Lung microvascular endothelial cell (primary cell): ENCODE measurements at places on chromosomes 12 and 14. TPM values are rescaled to one million over a fixed set of nuclear protein-coding genes. Genes with fewer than 3 reads are reported as not detected.

TAS2R42 gene
- total RNA-seq: not detected in 2 replicates

ACOT6 gene
- total RNA-seq: under 0.01 TPM in 1 of 2 replicates, not detected in the other

LRP1-AS gene
- total RNA-seq: not detected in 2 replicates

ENDOU gene
- total RNA-seq: under 0.01 TPM in 1 of 2 replicates, not detected in the other

TAC3 gene
- not detected in 2 replicates for total RNA-seq

C12orf50 gene
- total RNA-seq: not detected in 2 replicates

SLC25A47 gene
- total RNA-seq: under 0.01 TPM in 1 of 2 replicates, not detected in the other

DNA sequence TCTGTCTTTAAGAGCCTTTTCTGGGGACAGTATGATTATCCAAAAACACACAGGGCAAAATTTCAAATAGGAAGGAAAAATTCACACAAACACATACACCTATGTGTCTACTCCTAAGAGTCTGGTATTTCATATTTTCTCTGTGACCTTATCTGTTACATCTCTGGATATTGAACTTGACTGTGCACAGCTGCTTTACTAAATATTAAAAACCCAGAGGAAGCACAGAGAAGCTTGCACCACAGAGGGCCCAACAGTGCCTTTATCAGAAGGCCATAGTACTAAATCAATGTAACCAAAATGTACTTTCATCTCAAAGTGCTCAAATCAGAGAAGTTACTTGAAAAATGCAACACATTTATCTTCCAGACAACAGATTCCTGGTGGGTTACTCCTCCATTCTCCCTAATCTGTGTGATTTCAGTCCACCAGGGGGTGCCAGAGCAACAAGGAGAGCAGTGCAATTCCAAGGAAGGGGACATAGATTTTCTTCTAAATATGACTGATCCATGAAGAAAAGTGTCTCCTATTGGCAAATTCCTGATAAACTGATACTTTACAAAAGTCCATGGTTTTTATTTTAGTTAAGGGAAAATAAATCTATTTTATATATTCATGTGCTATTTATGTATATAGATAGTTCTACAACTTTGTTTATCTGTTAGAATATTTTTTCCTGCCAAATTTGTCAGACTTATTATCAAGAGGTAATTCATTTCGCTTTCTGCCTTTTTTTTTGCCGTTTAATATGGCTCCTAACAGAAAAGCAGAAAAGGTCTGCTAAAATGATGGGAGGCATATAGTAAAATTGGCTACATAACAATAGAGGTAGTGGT, 617.6 kb downstream of the LRFN5 start:
- peak; percentile 38 for DNase-seq

DNA sequence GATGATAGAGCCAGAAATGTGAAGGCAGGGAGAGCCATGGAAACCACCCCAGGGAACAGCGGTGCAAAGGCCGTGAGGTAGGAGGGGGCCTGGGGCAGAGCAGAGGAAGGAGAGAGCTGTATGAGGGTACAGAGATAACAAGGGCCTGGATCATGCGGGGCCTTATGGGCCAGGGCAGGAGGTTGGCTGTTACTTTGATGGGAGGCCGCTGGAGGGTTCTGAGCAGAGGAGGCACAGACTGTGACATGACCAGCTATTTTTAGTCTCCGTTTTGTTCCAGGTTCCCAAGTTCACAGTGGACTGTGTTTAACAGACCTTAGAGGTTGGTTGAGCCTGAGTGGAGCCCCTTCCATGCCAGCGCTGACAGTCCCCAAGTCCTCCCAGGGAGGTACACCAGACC, 118.6 kb downstream of the GCH1 start:
- DNase-seq: no peak

- peak; percentile 78 for DNase-seq
Measured at GRCh38 chr12:69821456-69822159, 3.4 kb upstream of the MYRFL start.

DNA sequence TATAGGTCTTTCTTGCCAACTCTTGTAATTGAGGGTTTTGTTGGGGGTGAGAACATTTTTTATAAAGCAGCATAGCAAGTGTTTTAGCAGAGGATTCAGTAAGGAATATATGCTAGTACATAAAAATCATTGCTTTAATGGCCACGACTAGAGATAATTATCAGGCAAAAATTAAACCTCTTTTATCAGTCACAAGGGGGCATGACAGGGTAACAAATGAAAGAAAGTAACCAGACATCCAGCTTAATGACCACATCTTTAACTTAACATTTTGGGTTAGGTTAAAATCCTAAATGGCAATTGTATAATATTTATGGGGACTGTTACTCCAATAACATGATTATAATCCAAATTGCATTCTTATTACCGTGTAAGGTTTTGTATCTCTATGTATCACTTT, 119.6 kb downstream of the LRRIQ1 start:
- peak; percentile 73 for DNase-seq

DNA sequence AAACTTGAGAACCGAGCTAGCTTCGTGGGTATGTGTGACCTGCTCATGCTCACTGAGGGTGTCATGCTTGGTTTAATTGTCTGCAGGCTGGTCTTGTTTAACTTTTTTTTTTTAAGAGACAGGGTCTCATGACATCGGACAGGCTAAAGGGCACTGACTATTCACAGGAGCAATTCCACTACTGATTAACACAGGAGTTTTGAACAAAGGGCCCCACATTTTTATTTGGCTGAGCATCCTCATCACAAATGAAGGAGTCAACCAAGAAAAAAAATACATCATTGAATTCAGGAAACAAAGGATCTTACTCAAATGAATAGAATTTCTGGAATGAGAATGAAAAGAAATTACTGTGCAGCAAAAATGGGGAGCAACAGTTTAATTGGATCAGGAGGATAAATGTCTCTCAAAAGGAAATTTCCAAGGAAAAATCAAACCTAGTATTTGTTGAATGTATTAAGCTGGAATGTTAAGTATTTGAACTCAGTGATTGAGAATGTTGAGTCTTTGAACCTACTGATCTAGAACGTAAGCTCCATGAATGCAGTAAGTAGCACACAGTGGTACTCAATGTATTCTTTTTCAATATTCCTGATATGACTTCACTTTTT, 20.8 kb upstream of the PYROXD1 start:
- DNase-seq: peak; percentile 65

- DNase-seq: peak; percentile 5
Measured at GRCh38 chr12:46049665-46050064, 59.3 kb upstream of the SCAF11 start.

- peak; percentile 58 for DNase-seq
Measured at GRCh38 chr12:21526053-21526452, at the start of gene SPX. TSS of gene SPX (plus strand) at chr12:21526296. CDS start at chr12:21526473, 177 bp downstream.

DNA sequence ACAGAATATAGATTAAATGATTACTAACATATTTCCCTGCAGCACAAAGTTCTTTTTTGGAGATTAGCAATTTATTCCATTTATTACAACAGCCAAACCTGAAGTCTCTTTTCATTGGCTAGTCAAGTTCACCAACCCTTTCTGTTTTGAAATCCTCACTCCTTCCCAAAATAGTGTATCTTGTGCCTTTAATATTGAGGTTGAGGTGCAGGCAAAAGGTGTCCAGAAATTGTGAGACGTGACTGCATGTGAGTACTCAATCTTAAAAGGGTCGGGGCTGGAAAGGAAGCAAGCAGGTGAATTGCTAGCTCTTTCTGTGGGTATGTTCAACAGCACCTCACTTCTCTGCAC, 11.1 kb upstream of the FOXN3 start:
- DNase-seq: no peak

DNA sequence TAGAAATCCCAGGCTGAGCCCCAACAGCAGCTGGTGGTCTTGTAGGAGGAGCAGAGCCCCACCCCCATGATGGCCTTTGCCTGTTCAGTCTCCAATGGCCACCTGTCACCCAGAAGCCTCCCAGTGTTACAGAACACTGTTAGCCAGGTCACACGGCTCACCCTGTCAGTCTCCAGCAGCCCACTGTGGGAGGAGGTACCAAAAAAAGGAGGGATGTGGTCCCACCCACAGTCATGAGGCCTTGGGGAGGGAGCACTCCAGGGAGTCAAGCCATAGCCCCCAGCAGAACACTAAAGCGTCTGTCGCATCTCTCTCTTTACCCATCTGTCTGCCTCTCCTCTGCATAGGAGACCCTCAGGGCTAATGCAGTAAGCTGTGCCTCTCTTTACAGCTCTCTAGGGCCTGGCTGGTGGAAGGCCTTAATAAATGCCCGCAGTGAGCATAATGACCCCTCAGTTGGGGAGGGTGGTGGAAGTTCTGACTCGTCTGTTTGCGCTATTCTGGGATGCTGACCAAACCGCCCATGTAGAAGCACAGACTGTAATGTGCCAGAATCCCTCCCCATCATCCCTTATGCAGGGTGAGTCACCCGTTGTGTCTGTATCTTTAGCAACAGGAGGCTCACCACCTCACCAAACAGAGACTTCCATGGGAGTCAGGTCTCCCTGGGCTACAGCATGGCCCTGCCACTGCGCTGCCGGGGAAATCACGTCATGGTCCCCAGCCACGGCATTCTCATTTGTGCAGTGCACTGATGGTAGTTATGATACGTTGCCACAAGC, 14.6 kb downstream of the C14orf132 start:
- no peak for DNase-seq

DNA sequence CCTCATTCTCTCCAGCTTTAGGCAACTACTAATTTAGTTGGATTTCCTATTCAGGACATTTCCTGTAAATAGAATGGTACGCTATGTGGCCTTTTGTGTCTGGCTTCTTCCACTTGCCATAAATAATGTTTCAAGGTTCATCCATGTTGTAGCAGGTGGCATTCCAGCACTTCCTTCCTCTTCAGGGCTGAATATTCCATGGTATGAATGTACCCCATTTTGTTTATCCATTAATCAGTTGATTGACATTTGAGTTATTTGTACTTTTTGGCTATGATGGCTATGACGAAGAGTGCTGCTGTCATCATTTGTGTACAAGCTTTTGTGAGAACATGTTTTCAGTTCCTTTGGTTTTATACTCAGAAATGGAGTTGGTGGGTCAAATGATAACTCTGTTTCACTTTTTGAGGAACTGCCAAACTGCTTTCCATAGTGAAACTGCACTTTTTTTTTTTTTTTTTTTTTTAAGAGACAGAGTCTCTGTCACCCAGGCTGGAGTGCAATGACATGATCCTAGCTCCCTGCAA, 6.5 kb upstream of the CDK2AP1 start:
- DNase-seq: peak; percentile 86

DNA sequence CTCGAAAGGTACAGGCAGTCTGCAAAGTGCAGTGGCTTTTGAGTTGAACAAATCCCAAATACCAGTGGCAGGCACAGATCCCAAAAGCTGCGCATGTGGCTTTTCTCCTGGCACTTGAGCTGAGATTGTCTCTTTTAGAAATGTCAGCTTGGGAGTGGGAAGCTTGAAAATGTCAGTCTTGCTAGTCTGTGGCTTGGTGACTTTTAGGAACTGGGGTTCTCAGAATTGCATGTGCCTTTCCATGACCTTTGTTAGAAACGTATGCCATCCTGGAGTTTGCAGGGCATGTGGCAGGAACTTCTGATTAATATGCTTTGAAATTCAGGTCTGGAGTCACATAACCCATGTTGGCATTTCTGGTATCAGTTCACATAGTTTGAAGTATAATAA, 182.1 kb downstream of the CHST11 start:
- no peak for DNase-seq

GRCh38 chr12:131908092-131909080, 14.0 kb downstream of the ULK1 start:
- DNase-seq: no peak

DNA sequence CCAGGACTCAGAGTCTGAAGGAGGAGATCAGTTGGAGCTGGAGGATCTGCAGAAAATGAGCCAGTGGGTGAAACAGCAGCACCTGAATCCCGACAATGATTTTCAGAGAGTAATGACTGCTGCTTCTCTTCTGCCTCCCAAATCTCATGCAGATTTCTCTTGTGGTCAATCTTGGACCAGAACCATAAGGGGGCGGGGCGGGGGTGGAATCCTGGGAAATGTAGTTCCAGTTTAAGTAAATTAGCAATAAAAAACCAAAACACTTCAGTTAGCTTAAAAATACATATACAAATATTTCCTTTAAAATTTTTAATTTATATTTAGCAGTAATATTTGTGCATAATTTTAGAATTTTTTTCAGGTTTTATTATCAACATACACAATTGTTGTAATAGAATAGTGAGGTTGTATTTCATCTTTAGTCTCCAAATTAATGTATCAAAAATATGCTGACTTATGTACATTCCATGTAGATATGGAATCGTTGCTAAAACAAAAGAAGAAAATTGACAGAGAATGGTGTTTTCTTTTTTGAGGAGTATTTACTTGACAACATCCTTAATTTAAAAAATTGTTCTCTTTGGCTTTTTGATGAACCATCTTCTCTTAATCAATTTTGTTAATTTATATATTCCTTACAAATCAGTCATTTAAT, 223.5 kb upstream of the SYT10 start:
- no peak for DNase-seq

- DNase-seq: peak; percentile 76
Measured at GRCh38 chr12:27635349-27635972, 60.8 kb upstream of the REP15 start.

DNA sequence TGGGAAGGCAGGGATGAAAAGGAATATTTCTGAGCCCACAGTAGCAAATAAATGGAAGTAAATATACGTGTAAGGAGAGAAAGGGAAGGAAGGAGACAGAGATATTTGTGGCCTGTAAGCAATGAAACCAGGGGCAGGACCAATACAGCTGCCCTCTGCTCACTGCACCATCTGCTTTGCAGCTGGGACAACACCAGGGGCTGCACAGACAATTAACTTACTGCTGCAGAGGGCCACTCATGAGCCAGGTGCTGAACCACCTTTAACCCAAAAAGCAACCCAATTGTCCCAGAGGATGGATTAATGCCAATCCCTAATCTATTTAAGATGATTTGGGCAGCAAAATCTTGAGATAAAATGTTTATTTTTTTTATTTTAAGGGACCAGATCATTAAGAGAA, 30.6 kb upstream of the TMX1 start:
- DNase-seq: no peak

DNA sequence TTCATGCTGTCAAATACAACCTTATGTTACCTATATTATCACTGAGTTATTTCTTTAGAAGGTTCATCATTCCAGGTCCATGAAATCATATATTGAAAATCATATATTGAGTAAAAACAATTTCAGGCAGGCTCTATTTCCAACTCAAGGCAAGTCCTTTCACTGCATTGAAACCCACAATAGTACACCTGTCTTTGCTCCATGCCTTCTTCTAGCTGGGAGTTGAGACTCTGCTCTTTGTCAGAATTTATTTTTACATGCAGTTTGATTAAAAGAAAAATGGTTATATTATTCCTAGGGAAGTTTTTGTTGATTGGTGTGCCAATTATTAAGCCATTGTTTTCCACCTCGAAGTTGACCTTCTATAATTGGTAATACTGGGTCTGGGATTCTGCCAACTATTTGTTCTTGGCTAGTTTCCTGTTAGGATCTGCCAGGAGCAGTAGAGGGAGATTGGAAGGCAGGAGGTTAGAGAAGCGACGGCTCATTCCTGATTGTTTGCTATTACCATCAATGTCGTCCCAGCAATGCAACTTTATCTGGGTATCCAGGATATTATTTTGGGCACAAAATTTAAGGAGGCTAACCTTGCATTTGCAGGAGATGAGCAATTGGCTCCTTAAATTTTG, 79.5 kb upstream of the MIS18BP1 start:
- no peak for DNase-seq
